8988T (cell line): ENCODE measurements at places on chromosomes 4 and X.

- DNase-seq: no peak
These were observed 10.4 kb downstream of the SLC9B1 start for GRCh38 chr4:103008875-103009729.

DNA sequence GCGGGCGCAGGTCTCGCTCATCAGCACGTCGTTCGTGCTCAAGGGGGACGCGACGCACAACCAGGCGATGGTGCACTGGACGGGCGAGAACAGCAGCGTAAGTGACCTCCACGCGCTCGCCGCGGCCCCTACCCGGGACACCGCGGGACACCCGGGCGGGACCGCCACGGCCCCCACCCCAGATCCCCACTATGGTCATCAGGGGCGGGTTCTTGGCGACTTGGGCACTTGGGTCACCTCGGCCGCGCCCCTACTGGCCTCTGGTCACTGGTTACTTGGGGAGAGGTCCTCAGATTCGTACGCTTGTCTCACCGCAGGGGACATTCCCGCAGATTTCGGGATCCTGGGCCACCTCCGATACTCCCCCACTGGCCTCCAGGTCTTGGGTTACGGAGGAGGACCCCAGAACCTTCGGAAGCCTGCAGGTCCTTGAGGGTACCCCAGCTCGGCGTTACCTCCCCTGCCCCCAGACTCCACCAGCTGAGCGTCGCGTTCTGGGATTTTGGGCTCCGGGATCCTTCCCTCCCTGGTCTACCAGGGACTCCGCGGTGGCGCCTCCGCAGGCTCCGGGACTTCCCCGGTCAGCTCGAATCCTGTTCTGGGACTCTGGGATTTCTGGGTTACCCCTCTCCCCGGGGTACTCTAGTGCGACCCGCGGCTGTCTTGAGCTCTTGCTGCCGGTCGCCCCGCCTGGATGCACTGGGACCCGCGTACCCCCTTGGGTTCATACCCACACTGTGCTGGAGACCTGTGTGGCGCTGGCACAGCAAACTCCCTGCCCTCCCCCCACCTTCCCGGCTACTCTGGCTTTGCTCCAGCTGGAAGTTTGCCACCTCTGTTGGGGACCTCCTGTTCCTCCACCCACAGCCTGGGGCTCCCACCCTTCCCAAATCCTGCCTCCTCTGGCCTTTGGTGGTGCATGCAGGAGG is 956 bp downstream of the SORCS2 start:
- peak; percentile 27 for DNase-seq

DNA sequence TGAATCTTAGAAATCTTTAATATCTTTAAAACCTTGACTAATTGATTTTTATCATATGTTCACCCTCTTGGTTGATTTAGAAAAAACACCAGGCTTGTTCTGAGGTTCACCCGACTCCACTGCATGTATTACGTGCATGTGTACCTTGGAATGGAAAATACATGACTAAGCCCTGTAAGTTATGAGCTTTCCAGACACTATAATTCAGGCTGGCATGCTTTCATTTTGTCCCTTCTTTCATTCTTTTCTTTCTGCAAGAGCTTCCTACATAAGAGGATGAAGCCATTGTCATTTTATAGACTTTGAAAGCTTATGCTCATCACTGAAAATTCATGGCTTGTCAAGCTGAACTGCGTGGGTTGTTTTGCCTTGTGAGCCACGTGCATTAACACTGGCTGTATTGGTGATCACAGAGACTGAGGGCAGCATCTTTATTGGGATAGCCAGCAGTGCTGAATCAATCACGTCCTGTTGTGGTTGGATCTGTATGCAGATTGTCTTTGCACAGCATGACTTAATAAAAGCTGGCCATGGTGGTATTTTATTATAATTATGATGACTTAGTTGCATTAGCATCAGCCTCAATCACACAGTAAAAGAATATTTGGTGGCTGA is 141.9 kb downstream of the SLIT2 start:
- DNase-seq: no peak

DNA sequence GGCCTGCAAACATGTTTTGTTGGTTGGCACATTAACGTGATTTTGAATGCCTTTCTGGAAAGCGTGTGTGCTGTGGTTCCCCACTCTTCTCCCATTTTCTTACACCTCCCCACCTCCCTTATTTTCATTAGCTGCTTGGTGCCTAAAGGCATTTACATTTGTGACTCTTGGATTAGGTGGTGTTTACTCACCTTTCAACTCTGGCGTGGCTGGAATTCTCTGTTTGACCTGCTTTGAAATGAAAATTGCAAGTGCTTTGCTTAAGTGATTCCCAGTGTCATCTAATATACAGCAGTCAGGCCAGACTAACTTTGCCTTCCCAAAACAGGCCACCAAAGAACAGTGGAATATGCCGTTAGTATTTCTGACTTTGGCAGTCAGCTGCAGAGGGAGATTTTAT is 80.5 kb downstream of the NHSL2 start:
- DNase-seq: no peak

DNA sequence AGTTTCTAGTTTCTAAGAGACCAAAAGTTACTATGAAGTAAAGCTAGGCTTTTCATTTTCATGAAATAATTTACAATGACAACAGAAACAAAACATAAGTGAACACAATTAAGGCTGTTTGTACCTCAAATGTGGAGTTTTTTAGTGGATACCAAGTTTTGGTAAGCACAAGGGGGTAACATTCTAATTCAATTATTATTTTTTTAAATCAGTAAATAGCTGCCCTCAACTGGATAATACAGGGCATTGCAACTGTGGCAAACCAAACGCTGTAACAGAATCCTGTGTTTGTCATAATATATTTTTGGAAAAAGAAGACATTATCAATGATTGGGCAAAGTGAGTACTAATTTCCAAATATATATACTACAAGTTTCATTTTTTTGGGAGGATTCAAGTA is 150.3 kb downstream of the FBXW7 start:
- DNase-seq: no peak
